ENCODE measurements at places on chromosomes 2 and 18.
A peak's percentile ranks its signal among the peaks of the same experiment; 100 is the strongest.

GRCh38 chr2:118992740-118993391, 50.9 kb downstream of the MARCO start:
- DNase-seq: no peak

DNA sequence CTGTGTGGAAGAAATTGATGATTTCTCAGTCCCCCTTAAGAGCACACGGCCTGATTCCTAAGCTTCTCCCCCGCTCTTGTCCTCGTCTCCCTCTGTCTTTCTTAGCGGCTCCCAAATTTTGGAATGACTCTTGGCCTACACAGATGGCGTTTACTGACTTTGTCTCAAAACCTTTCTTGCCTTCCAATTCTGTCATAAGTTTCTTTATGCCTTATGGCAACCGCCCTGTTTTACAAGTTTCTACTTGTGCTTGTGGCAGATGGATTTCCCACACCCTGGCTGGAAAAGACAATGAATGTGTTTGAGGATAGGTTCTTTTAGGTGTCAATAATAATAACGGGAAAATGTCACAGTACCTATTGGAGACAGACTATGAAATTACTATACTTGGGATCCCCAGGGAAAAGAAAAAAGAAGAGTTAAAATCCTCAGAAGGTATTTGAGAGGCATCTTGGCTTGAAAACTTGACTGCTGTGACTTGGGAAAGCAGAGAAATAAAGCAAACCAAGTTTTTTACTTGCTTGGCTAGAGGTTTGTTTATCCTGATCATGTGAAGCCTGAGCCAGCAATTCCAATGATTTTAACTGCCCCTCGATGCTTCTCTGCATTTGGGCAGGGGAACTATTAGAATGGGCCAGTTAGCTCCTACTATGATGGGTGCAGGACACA, 276.4 kb downstream of the HRH4 start:
- DNase-seq: no peak

- peak; percentile 75 for DNase-seq
Observed at GRCh38 chr18:58335223-58335622, 291.2 kb downstream of the NEDD4L start.

DNA sequence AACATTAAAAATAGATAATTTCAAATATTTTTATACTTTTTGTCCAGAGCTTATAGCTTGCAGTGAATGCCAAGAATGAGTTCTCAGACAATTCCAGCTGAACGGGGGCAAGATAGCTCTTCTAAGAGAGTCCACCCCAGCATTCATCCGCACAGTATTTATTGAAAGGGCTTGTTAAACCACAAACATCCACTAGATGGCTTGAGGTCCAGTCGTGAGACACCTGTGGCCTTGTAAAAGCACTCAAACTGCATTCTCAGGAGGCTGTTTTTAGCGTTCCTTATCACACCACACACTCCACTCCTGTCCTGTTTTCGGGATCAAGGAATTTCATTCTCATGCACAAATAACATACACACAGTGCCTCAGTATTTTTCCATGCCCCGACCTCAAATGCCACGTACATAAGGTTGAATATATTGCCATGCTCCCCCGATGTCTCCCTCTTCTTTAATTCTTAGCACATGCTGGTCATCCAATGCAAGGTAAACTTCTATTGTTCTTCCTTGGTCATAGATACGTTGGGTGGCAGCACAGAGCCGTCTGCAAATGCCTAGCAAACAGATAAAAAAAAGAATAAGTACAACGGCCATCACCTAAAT, 47.4 kb downstream of the DNAJC10 start:
- DNase-seq: peak; percentile 22

- DNase-seq: no peak
Observed at GRCh38 chr2:72883356-72883962, 3.7 kb upstream of the SPR start.

DNA sequence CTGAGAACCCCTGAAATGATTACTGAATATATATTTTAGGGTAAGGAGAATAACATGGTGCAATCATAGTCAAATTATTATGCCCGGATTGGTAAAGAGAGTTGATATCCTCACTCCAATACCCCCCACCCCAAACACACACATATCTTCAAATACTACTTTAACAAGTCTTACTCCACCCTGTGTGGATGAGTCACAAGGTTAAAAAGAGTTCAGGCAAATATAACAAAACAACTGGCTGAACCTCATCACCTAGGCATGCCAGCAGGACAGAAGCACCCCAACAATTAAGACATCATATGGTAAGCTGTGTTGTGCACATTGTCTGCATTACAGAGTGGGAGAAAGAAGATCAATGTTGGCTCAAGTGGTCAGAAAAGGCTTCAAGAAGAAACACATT, 857.4 kb downstream of the TDRD15 start:
- no peak for DNase-seq

DNA sequence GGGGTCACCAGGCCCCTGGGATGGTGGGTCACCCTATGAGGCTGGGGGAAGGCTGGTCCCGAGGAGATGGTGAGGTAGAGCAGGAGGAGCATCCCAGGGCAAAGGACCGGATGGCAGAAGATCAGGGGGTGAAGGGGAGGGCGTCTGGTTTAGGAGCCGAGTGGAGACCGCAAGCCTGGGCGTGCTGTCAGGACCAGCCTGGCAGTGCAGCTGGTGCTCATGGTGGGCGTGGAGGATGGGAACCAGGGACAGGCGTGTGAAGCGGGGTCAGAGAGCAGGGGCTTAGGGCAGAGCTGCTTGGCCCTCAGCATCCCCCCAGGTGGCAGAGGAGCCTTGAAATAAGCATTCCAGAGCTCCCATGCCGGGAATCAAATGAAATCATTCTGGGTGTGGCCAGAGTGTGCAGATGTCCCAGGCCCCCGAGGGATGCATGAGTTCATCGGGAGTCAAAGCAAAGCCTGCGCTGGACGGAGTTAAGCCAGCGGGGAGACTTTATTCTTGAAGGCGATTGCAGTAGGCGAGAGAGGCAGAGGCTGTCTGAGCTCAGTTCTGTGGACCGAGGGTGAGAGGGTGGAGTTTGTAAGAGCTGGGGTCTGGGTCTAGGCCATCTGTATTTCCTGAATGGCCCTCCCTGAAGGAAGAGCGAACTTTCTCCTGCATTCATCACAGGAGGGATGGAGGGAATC, 33.1 kb upstream of the MBP start:
- peak; percentile 24 for DNase-seq

DNA sequence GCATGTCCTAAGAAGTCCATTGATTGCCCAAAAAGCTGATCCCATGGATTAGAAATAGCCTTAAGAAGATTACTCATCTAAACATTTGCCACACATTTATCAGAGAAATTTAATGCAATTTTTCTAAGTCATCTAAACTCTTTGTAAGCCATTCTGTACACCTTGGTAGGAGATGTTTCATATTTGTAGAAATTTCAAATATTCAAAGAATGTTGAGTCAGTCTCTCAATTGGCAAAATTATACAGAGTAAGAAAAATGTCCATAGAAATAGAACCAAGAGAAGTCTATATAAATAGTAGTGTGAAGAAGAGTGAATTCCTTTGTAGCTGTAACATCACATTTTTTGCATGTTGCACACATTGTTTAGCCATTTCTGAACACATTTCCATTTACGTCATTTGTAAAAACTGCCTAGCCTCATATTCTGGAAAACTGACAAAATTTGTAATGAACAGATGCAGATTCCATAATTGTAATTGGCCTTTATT, 128.6 kb downstream of the MSTN start:
- DNase-seq: no peak

GRCh38 chr2:20609349-20609994, 41.4 kb downstream of the HS1BP3 start:
- DNase-seq: no peak

DNA sequence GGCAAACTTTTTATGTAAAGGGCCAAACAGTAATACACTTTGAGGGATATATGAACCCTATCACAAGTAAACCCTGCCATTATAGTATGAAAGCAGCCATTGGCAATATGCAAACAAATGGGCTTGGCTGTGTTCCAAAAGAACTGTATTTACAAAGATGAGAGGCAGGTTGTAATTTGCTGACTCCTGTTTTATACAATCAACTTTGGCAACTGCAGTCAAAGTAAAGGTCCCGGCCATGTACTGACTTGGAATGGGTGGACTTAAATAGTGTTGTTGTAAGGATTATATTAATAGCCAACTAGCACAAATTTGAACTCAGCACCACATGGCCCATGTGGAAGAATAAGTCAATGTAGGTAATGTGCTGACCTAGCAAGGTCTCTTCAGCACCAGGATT, 223.4 kb downstream of the WDPCP start:
- DNase-seq: no peak

GRCh38 chr18:50947899-50948298, 19.9 kb upstream of the ELAC1 start:
- no peak for DNase-seq

DNA sequence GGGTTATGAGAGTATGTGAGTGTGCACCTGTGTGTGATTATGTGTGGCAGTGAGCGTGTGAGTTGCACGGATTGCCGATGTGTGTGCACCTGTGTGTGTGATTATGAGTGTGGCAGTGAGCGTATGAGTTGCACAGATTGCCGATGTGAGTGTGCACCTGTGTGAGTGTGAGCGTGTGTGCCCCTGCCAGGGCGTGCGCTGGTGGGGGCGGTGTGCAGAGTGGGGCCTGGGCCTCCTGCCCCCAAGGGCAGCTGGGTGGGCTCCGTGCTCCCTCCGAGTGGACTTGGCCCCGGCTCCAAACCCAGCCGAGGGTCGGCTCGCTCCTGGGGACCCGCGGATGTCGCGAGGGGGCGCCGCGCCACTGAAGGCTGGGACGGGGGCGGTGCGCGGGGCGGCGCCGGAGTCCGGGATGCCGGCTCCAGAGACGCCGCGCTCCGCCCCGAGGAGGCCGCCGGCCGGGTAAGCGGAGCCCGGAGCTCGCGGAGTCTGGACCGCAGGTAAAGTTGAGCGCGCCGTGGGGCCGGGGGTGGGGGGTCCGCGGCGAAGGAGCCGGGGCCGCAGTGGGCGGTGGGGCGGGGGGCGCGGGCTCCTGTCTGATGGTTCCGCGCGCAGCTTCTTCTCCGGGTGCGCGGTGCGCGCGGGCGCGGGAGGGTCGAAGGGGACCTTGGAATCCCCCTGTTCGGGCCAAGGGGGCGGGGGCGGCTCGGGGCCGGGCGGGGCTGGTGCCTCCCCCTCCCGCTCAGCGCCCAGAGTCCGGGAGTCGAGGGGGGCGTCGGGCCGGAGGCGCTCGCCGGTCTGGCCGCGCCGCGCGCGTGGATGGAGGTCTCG, at the start of gene KCNG2:
KCNG2 (plus strand) TSS at position 421 of the 828 bp plus-strand sequence. CDS start 65,730 bp downstream, outside the sequence.
- peak; percentile 61 for DNase-seq

DNA sequence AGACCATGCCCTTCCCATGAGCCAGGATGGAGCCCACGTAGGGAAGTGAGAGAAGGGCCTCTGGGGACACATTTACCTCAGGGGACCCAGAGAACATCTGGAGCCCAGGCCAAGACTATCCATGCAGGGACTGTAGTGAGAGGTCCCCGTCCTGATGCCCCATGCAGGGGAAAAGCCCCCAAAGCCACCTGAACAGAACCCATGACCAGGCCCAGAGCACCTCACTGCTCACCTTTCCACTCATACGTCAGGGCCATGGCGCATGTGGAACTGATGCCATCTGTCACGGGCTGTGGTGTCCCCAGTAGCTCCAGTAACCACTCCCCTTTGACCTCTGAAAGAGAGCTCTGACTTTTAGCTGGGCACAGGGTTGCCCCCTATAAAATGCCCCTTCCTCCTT, 106.5 kb upstream of the TEX51 start:
- no peak for DNase-seq

DNA sequence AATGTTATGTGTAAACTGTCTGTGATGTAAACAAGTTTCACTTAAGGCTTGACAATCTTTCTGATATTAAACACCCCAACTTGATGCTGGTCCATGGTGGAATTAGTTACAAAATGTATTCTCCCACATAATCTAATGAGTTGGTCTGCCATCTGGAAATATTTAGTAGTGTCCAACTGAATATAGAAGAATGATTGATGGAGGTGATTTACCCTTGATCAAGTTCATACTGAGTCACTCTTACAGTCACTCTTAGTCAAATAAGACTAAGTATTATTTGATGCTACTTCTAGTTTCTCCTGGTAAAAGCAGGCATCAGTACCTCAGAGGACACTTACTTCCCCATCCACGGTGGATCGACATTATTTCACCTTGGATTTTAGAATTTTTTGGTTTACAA, 198.1 kb downstream of the SATB2 start:
- no peak for DNase-seq

- no peak for DNase-seq
Observed at GRCh38 chr2:73021371-73022010, 50.0 kb downstream of the SFXN5 start.

GRCh38 chr2:176643646-176644045, 374.4 kb downstream of the MTX2 start:
- DNase-seq: no peak

DNA sequence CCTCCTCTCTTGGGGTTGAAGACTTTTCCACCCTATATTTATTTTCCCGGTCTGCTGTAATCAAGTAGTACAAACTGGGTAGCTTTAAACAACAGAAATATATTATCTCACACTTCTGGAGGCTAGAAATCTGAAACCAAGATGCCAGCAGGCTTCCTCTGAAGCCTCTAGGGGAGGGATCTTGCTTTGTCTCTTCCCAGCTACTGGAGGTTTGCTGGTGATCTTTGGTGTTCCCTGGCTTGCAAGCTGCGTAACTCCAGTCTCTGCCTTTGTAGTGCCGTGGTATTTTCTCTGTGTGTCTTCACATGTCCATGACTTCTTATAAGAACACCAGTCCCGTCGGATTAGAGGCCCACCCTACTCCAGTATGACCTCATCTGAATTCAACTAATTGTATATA, 44.4 kb downstream of the MYO3B start:
- no peak for DNase-seq

DNA sequence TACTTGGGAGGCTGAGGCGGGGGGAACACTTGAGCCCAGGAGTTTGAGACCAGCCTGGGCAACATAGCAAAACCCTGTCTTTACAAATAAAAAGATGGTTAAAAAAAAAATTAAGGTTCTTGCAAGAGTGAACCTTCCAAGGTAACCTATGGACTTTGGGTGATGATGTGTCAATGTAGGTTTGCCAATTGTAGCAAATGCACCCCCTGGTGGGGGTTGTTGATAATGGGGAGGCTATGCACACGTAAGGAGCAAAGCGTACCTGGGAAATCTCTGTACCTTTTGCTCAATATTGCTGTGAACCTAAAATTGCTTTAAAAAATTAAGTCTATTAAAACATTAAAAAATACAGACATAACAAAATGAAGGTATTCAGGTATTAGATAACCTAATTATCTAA, 70.4 kb downstream of the CWC22 start:
- DNase-seq: no peak

- no peak for DNase-seq
Observed at GRCh38 chr2:153096272-153096671, 377.9 kb downstream of the ARL6IP6 start.

GRCh38 chr2:238913931-238914647, 66.2 kb downstream of the TWIST2 start:
- no peak for DNase-seq

GRCh38 chr2:75820693-75821092, 110.0 kb upstream of the GCFC2 start:
- no peak for DNase-seq

- no peak for DNase-seq
Observed at GRCh38 chr2:220962556-220962955, 609.5 kb downstream of the EPHA4 start.

GRCh38 chr2:207038299-207038698, 99.0 kb downstream of the CPO start:
- DNase-seq: no peak

GRCh38 chr2:20523073-20523798, 76.4 kb downstream of the RHOB start:
- DNase-seq: no peak

- DNase-seq: no peak
Observed at GRCh38 chr2:169452080-169452479, 27.2 kb upstream of the BBS5 start.
